ENCODE measurements at places on chromosomes 13 and 19. TPM values are rescaled to one million over a fixed set of nuclear protein-coding genes. Genes with fewer than 3 reads are reported as not detected.

Gene ZNF57
- polyA plus RNA-seq = 10.1 TPM

Gene SHFL
- 36.4 TPM for polyA plus RNA-seq

GRCh38 chr13:22893204-22893603 lies 287.6 kb upstream of the SGCG start:
- no peaks in the 10 kb centered on the region for H3K4me1 ChIP-seq
- no peak overlapping the region for H3K4me3 ChIP-seq
- no peak for DNase-seq
- no peak overlapping the region for H3K27ac ChIP-seq
- no peaks in the 10 kb centered on the region for H3K27me3 ChIP-seq

- H3K36me3 ChIP-seq = no peaks in the 10 kb centered on the region
- DNase-seq = no peak
- no peak overlapping the region for H3K27ac ChIP-seq
- no peak overlapping the region for H3K4me3 ChIP-seq
- H3K27me3 ChIP-seq = no peaks in the 10 kb centered on the region
- no peaks in the 10 kb centered on the region for H3K4me1 ChIP-seq
These were observed 171.7 kb upstream of the KLF12 start for GRCh38 chr13:74305876-74306275.

- DNase-seq = no peak
- no peaks in the 10 kb centered on the region for H3K4me1 ChIP-seq
- H3K27ac ChIP-seq = no peak overlapping the region
- H3K4me3 ChIP-seq = no peak overlapping the region
These were observed 1.7 kb downstream of the SMIM24 start for GRCh38 chr19:3478409-3479176.

GRCh38 chr13:56670563-56670962 lies 470.2 kb upstream of the PRR20A start:
- no peaks in the 10 kb centered on the region for H3K4me1 ChIP-seq
- DNase-seq = no peak
- no peak overlapping the region for H3K4me3 ChIP-seq
- H3K27ac ChIP-seq = no peak overlapping the region

GRCh38 chr19:55553217-55554182 lies 8.2 kb upstream of the SBK3 start:
- no peak overlapping the region for H3K27ac ChIP-seq
- no peaks in the 10 kb centered on the region for H3K36me3 ChIP-seq
- no peak overlapping the region for H3K4me3 ChIP-seq
- DNase-seq = no peak
- H3K4me1 ChIP-seq = peaks cover 3% of the 10 kb centered on the region

Gene GPI
- 123 TPM for polyA plus RNA-seq

Data from keratinocyte (primary cell).